ENCODE measurements at places on chromosomes 12 and 14.

DNA sequence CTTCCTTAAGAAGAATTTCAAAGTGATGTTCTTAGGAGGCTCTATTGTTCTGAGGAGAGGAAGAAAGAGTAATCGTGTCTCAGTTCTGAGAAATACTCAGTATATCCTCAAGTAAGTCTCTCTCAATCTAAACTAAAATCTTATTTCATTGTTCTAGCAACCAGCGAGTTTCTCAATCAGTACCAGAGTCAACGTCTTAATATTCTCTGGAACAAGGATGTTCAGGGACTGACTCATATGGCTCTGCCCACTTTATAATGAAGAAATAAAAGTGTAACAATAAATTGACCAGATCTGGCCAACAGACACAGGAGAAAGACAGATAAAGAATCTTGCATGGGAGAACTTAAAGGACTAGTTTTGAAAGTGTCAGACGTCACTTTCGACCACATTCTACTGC is 469.8 kb upstream of the FLRT2 start:
- DNase-seq = no peak

DNA sequence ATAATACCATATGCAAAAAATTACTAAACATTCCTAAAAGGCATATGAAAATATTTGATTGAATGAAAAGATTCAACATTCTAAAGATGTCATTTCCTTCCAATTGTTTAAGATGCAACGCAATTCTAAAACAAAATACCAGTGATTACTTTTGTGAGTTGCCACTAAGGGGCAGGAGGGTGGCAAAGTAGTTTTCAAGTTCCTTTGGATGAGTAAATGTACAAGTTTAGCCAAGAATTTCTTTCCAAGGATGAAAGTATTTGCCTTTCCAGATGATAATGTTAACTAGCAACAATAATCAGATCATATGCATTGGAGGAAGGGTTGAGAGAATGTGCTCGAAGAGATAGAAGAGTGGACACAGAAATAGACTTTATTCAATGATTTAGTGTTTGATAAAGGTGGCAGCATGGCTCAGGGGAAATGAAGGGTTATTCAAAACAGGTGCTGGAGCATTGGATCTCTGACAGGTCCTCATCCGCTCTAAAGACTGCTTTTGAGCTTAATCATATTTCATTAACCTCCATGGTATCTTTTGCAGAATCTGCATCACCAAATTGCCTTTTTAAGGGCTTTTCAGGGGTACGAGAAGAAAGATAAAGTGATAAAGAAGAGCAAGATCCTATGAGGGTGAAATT is 678.5 kb upstream of the TBX3 start:
- no peak for DNase-seq

DNA sequence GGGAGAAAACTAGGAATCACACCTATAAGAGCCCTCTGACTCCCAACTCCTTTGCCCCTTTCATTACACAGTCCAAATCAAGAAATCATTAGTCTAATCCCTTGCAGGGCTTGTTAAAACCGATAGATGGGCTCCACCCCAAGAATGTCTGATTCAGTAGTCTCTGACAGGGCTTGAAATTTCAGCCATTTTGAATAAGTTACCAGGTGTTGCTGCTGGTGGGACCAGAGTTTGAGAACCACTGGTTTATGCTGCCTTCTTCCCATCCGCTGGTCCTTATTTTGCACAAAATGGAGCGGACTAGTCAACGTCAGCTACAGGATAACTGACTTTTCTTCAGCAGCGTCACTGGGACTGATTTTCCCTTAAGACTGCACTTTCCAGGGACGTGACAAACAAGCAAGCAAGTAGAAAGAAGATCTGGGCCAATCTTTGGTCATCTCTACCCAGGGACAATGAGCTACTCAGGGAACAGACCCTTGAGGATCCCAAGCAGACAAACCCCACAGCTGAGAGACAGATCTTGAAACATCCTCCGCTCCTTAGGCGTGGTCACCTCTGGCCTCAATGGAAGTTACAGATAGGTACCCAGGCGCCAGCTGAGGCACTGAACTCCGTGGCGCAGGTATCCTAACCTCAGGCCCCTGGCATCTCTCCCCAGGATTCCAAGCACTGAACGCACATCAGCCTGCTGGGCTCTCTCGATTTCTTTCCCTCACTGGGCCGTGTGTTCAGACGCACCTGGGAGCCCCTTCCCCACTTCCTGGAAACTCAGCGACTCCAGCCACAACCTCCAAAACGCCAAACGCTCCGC is 900 bp downstream of the KCTD10 start:
- DNase-seq = peak; percentile 26

DNA sequence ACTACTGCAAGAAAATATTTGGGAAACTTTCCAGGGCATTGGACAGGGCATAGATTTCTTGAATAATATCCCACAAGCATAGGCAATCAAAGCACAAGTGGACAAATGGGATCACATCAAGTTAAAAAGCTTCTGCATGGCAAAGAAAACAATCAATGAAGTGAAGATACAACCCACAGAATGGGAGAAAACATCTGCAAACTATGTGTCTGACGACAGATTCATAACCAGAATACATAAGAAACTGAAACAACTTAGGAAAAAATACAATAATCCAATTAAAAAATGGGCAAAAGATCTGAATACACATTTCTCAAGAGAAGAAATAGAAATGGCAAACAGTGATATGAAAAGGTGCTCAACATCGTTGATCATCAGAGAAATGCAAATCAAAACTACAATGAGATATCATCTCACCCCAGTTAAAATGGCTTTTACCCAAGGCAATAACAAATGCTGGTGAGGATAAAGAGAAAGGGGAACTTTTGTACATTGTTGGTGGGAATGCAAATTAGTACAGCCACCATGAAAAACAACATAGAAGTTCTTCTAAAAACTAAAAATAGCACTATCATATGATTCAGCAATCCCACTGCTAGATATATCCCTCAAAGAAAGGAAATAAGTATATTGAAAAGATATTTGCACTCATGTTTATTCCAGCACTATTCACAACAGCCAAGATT is 33.8 kb upstream of the ATP2B1 start:
- no peak for DNase-seq

DNA sequence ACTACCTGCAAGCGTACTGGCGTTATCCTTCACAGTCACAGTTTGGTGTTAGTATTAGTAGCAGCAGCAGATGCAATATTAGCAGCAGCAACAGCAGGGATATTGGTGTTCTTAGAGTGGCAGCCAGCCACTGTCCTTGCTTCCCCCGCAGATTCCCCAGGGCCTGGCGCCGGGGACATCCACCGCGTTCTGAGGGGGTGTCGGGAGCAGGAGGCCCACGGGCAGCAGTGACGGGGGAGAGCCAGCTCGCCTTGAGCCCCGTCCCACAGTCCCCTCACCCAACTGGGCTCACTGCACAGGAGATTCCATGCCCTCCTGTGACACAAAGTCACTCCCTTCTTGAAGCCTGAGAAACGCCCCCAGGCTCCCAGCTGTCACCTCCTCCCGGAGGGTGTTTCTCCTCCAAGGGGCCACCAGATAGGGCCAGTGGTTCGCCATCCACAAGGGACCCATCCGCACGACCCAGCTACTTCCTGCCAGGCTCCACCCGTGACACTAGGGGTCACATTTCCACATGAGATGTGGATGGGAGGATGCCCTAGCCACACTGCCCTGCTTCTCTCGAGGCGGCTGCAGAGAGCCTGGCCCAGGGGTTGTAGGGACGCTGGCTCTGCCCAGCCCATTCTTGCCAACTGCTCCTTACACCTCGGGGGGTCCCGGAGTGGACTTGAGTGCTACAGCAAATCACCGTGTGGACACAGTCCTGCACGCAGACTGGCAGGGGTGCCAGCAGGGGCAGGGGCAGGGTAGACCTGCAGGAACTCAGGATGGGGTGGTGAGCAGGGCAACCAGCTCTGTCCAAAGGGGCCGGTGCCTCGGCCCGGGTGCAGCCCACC is 123.1 kb downstream of the PIWIL1 start:
- DNase-seq = no peak

DNA sequence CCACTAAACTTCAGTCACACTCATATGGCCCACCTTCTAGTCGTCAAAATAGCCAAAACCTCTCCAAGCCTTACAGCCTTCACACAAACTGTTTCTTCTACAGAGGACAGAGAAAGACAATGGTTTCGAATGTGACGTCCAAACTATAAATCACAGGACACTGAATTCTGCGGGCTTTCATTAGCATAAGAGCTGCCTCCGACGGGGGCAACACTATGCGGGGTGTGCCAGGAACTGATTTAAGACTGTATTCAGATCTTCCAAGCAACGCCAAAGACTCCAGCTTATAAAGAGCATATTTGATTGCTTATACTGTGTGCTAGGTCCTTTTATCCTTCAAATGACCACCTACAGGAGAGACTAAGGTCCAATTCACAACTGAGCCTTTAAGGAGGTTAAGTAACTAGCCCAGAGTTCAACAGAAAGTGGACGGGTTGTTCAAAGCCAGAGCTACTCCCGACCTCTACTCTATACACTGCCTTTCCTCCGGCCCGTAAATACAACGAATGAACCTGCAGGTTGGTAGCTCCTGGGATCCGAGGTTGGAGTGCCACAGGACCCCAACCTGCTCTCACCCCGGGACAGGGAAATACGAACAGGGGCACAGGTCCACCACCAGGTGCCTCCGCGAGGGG is 575 bp downstream of the L2HGDH start:
- no peak for DNase-seq

GRCh38 chr12:91143206-91143605 is 31.9 kb upstream of the LUM start:
- no peak for DNase-seq

All from iPS-NIHi11 (cell line).